ENCODE measurements at places on chromosomes 12 and 14.

- no peak for DNase-seq
Observed at GRCh38 chr14:104351849-104352492, 213.6 kb downstream of the KIF26A start.

- no peak for DNase-seq
Observed at GRCh38 chr14:44639781-44640385, 132.8 kb upstream of the FSCB start.

- peak; percentile 3 for DNase-seq
Observed at GRCh38 chr14:101351146-101351545, 210.1 kb upstream of the DIO3 start.

DNA sequence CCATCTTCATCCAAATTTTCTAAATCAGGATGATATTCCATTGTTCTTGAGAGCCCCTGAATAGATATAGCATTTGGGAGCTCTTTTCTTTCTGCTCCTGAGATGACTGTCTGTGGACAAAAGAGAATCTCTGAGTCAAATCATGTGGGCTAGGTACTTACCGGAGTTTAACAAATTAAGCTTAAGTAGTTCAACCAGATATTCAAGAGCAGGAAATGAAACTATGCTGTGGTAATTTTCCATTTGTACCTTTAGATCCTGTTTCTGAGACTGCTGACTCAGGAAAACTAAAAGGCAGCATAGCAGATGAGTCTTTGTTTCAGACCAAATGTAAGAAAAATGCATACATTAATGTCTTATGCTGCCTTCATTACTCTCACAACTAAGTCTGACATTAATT lies at the start of gene CLEC7A:
Gene CLEC7A, minus strand, starts transcription at position 158 of the 400 bp plus-strand sequence. Its CDS starts 117 bp downstream, at position 41.
- no peak for DNase-seq

GRCh38 chr12:28413460-28414109 lies 223.3 kb downstream of the CCDC91 start:
- DNase-seq: no peak

DNA sequence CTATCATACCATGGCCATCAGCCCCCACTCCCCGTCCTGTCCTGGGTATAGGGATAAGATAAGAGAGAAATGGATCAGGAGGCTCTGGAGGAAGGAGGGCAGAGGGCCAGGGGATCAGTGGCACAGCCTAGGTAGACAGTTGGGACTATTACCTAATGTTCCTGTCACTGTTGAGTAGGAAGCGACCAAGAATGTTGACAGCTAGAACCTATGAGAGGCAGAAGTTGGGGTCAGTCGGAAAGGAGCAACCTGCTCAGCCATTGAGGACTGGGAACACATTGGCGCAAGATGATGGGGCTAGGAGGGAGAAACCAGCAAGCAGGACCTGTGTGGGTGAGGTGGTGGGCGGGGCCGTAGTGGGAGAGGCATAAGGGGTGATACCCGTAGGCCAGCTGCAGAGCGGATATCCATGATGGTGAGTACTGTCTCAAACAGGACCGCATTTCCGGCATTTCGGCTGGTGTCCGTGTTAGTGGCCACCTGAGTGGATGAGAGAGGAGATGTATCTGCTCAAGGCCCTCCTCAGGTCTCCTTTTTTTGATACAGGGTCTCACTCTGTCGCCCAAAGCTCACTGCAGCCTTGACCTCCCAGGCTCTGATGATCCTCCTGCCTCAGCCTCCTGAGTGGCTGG lies 3.3 kb downstream of the AP1G2 start:
- no peak for DNase-seq

GRCh38 chr12:108337235-108338223 lies 1.6 kb downstream of the CMKLR1 start:
- peak; percentile 32 for DNase-seq

DNA sequence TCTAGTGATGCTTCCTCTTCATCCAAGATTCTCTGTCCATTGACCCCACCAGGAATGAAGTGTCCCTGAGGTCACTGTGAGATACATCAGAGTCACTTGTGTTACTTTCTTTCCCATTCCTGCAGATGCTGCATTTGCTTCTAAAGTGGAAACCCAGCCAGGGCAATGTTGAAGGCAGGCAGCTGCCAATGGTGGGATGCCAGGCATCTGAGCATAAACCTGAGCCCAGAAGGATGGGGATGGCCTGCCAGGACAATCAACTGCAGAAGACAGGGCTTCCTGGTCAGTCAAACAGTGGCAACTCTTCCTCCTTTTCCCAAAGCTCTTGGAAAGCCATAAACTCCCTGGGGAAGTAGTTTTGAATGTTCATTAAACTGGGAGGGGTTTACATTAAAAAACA lies 178.0 kb upstream of the TMEM132C start:
- DNase-seq: no peak

- no peak for DNase-seq
Observed at GRCh38 chr12:53300187-53300586, 692 bp downstream of the MYG1 start.

Data from Caco-2 (cell line).